ENCODE measurements at places on chromosomes 1 and 21.

- no peak for DNase-seq
Measured at GRCh38 chr1:219657186-219657585, 44.3 kb upstream of the ZC3H11B start.

DNA sequence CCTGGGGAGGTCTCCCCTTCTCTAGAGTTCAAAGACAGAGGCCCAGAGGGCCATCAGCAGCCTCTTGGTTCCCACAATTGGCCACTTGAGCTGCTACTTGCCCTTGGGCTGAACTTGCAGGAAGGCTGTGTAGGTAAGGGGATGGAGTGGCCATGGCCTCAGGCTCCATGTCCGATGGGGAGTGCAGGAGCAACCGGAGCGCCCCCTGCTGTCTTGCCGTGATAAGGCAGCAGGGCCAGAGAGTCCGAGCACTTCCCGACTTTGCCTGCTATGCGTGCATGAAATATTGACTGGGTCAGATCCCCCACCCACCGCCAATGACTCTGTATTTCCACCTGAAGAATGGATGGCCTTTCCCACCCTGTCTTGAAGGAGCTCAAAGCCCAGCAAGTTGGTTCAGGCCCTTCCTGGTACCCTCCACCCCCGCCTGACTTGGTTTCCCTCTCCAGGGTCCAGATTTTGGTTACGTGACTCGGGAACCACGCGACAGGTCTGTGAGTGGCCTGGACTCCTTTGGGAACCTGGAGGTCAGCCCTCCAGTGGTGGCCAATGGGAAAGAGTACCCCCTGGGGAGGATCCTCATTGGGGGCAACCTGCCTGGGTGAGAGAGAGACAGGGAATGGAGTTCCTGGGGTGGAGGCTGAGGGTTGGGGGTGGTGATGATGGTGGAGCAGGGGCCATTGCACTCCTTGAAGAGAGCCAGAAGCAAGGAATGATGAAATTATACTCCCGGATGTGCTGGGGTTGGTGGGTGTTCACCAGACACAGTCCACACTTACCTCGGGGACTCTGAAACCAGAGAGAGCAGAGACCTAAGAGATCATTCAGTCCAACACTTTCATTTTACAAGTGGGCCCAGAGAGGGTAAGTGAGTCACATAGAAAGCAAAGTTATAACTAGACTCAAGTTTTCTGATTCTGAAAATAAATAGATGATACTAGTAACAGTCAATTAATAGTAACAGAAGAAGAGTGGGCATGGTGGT is 25.6 kb downstream of the PADI3 start:
- peak; percentile 75 for DNase-seq

- DNase-seq, result no peak
Measured at GRCh38 chr1:167263819-167264464, 43.3 kb downstream of the POU2F1 start.

DNA sequence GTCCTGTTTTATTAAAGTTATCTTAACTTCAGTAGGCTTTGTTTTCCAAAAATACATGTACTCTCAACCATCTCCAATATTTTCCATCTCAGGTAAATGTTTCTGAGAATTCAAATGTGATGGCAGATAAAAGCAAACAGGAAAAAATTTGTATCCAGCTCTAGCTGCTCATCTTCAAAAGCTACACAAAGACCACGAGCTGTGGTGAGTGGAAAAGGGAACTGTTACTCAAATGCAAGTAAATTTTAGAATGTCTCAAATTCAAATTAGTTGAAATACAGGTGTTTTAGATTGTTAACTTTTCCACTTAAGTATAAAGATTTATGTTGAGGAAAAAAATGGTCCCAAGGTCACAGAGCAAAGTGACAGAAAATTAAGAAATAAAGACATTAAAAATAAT is 216.0 kb downstream of the SLC45A1 start:
- no peak for DNase-seq

- no peak for DNase-seq
Measured at GRCh38 chr1:37124501-37124900, 90.2 kb upstream of the GRIK3 start.

GRCh38 chr21:37797403-37797802 is 118.9 kb downstream of the KCNJ6 start:
- DNase-seq, result no peak

- no peak for DNase-seq
Measured at GRCh38 chr1:11062965-11063401, 3.2 kb upstream of the SRM start.

DNA sequence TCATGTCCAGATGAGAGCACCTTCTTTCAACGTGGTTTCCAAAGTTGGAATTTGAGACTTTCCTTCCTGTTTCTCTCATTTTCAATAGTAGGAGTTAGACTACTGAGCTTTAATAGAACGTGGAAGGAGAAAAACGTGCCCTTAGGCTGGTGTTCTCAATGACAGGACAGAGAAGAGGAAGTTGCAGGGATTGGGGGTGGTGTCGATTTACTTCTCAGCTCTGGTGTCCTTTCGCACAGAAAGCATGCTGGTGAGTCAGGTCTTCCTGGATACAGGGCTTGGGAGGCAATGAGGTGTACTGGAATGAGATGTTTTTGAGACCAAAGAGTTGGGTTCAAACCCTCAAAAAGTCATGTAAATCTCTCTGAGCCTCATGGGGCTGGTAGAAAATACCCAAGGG is 67.1 kb downstream of the HIVEP3 start:
- no peak for DNase-seq

DNA sequence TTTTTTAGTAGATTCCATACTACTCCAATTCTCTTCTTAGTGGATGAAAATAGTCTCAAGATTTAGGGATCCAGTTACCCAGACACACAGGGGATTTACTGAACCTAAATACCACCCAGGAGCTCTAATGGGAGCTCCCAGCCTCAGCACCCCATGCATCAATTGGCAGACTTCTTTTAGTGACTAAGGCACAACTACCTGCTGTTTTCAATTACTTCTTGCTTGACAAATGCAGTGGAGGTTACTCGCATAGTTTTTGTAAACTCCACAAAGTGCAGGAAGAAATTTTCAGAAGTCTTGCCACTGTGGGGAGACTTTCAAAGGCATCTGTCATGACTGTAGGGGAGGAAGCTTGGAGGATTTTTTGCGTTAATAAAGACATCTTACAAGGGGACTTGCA is 35.5 kb upstream of the MAP10 start:
- DNase-seq, result no peak

DNA sequence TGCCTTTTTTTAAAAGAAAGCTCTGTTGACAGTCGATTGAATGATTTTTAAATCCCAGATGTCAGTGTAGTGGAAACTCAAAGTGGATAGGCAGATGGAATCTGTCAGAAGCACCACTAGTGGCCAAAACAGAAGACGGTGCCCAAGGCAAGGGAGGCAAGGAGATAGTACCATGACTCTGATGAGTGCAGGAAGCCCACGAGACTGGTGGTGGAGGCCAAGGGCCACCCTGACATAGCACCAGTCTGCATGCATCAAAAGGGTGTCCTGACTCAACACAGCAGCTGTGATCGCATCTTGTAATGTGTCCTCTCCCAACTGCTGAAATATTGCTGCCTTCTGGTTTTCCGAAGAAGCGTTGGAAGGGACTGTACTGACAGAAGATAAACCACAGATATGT is 124.1 kb upstream of the PAPPA2 start:
- no peak for DNase-seq

DNA sequence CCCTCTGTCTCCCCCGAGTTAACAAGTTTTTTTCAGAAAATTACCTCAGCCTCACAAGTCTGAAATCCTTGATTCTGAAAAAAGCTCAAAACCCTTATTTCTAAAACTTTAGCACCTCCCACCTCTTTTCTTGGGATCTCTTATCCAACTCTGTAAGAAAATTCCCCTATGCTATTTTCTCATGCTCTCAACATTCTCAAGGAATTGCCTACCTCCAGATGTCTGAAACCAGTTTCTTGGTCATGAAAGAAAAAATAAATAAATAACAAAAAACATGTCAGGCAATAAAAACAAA is 18.1 kb upstream of the SFPQ start:
- no peak for DNase-seq

DNA sequence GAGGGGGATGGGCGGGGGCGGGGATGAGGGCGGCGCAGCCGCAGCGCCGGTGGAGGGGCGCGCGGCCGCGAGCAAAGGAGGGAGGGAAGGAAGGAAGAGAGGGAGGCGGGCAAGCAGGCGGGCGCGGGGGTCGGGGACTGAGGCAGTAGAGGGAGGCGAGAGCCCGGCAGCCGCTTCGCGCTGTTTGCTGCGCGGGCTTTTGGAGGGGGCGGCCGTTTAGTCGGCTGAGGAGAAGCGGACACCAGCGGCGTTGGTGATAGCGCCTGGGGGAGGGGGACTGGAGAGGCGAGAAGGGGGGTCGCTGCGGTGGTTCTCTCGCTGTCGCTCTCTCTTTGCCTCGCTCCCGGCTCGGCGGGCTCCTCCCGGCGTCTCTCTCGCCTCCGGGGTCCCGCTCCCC is at the start of gene HS2ST1:
TSS of gene HS2ST1 (plus strand) at position 35 of the 397 bp plus-strand sequence.
- no peak for DNase-seq

DNA sequence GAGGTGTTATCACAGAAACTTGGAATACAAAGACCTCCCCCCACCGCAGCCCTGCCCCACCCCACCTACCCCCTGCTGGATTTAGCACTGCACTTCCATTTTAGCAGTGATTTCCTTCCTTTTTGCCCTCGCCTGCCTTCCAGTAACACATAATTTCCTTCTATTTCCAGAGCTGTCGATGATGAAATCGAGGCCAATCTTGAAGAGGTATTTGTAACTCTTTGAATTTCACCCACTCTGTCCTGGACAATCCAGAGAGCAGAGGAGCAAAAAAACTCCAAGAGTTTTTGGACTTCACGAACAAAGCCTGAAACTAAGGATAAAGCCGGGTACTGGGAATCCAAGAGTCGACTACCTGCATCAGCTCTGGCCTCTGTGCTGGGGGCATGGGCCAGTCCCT is 49.1 kb downstream of the CAPN2 start:
- no peak for DNase-seq

- DNase-seq, result no peak
Measured at GRCh38 chr21:31666445-31667010, 7.0 kb downstream of the SOD1 start.

DNA sequence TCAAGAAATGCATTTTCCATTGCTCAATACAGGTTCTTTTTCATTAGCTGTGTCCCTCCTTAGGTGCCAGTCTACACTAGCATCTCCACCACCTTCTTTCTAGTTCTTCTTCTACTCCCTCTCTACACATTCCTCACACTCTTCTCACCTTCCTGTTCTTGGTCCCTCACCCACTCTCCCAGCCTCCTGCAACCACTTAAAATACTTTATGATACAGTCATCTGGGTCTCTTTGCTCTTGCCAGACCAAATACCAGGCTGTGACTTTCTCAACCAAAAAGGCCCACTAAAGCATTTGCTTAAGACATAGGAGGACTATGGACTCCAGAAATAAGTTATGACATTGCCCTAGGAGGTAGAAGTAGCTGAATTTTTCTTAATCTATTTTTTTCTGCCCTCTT is 35.1 kb downstream of the PIGM start:
- peak; percentile 24 for DNase-seq

DNA sequence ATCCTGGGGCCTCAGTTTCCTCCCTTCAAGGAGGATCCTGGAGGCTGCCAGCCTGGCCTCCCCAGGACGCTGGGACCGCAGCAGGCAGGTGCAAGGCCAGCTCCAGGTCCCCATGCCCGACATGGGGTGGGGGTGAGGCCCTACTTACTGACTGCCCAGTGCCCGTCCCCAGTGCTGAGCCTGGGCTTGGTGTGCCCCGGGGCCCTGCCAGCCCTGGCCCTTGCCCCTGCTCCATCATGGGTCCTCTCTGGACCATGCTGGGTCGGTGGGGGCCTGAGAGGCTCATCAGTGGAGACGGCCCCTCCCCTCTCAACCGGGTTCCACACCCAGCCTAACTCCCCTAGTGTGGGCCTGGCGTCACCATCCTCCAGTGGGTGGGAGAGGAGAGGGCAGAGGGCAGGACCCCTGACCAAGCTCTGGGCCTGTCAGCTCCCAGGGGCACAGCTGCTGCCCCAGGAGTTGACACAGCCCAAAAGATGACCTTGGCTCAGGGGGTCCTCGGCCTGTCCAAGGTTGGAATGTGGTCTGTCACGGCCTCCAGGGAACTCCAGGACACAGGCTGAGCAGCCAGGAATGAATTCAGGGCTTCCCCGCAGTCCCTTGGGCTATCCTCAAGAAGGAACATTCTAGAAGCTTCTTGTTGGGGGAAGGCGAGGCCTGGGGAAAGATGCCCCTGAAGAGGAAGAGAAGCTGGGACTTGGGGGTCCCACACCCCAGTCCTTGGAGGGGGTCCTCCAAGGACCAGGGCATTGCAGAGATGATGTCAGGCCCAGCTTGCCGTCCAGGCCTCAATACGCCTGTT is 17.6 kb upstream of the ARF1 start:
- DNase-seq, result no peak

GRCh38 chr1:10514490-10515235 is 39.9 kb downstream of the PEX14 start:
- DNase-seq, result no peak

GRCh38 chr1:202880961-202881460 is 7.9 kb downstream of the RABIF start:
- DNase-seq, result no peak

DNA sequence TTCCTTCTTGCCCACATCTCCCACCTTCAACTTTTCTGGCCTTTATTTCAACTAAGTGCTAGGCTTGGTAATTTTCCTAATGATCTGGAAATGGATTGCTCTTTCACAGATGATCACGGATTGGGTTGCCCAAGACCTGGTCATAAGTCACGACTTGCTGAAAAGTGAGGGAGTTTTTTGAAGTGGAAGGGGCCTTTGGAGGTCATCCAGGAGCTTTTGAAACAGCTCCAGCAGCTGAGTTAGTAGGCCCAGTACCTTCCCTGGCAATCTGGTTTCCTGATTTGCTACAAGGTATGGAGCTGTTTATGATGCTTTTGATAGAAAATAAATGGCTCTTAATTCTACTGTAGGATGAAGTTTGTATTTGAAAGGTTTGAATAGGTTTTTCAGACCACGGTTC is 20.4 kb downstream of the GREM2 start:
- no peak for DNase-seq

DNA sequence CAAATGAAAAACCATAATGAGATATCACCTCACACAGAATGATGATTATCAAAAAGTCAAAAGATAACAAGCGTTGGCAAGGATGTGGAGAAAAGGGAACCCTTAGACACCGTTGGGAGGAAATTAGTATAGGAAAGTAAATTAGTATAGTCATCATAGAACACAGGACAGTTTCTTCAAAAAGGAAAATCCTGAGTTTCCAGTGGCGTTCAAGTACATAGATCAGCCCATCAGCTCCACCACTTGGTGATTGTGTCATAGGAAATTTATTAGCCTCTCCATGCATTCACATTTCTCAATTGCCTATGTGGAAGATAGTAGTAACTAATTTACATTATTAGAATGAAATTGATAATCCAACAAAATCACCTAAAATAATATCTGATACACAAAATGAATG is 20.8 kb upstream of the GBP2 start:
- no peak for DNase-seq

- no peak for DNase-seq
Measured at GRCh38 chr1:65813956-65814355, 21.3 kb downstream of the PDE4B start.

DNA sequence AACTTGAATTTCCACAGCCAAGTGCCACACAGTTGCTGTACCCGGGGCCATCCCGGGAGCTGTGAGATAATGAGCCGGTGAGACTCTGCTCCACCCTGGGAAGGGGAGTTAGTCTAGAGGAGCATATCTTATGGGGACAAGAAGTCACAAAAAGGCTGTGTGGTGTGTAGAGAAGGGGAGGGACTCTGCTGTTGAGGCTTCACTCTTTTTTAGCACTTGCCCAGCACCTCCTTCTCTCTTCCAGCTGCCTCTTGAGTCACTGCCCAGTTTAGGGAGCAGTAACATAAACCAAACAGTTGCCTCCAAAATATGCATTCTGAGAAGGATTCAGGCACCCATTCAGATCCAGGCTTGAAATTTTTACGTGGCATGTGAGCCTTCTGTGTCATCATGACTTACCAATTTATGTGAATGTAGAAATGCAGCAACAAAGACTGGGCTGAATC is 744 bp upstream of the WDR26 start:
- DNase-seq, result no peak

GRCh38 chr1:27634985-27635367 is at the start of gene FGR:
FGR (minus strand) TSS chr1:27635185; CDS start chr1:27623916, 11,269 bp downstream.
- no peak for DNase-seq
